Retina (tissue), 1 donor: ENCODE measurements at places on chromosomes 5 and 9.

GRCh38 chr9:74001382-74001781 is 495.8 kb upstream of the RORB start:
- DNase-seq = no peak

DNA sequence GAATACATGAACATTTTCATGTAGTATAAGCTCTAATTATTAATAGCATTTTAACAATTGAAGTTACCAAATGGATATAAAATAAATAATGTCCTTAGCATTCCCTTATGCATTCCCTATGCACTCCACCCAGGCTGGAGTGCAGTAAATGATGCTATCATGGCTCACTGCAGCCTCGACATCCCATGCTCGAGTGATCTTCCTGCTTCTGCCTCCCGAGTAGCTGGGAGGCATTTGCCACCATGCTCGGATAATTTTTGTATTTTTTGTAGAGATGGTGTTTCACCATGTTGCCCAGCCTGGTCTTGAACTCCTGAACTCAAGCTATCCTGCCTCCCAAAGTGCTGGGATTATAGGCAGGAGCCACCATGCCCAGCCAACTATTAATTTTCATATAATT is 184.0 kb downstream of the PBX3 start:
- DNase-seq = no peak

- no peak for DNase-seq
These were observed 12.6 kb downstream of the VLDLR start for GRCh38 chr9:2634153-2634552.

GRCh38 chr5:151952238-151952637 is 27.6 kb upstream of the GLRA1 start:
- no peak for DNase-seq

GRCh38 chr5:109703829-109704228 is 14.1 kb downstream of the MAN2A1 start:
- no peak for DNase-seq
